ENCODE measurements at places on chromosomes 13 and 19.
A peak's percentile ranks its signal among the peaks of the same experiment; 100 is the strongest.

GRCh38 chr13:113783200-113783881, 24.3 kb downstream of the TMEM255B start:
- no peak for DNase-seq

GRCh38 chr19:3752492-3752891, 9.0 kb downstream of the APBA3 start:
- DNase-seq = no peak

DNA sequence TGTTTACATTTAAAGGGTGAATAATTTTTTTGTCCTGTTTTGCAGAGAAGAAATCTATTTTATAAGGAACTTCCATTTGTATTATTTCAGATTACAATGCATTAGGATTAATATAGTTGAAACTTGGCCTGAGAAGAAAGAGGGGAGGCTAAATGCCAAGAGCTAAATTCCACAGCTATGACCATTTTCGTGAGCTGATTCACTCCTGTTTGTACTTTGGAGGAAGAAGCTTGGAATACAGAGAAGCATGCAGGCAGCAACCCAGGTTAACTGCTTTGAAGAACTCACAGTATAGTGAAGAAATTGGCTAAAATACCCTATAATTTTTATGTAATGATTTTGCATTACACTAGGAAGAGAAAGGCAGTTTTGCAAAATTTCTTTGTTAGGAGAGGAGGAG, 309.4 kb upstream of the KLF12 start:
- peak; percentile 5 for DNase-seq

DNA sequence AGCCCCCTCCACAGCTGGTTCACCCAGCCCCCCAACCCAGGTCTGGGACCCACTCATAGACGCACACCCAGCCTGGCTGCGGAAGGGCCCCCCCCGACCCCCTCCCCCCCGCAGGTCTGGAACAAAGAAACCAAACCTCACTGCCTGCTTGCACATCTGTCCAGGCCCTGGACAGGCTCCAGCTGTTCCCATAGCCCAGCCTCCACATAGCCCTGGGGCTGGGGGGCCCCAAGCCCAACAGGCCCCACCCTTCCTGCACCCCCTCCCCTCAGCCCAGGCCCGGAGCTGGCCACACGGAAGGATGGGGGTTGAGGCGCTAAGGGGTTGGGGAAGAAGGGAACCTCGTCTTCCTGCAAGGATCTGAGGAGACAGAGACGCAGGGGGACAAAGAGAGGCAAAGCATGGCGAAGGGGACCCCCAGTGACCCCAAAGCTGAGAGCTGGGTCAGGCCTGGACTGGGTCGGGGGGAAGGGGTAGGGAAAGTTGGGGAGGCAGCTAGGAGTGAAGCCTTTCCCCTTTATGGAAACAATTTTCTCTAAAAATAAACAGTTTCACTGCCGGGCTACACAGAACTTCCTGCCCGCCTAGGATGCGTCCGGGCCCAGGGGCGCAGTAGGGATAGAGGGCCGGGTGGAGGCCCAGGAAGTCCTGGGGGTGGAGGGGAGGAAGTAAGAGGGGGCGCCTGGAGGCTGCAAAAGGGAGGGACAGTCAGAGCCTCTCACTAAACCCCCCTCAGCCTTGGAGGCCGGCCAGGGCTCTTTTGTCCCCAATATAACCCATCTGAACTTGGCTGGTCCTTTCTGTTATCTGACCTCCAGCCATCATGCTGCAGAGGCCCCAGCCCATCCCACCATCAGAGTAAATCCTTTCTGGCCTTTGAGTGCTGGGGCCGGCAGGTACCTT, 2.4 kb downstream of the KANK2 start:
- no peak for DNase-seq

GRCh38 chr13:46925486-46925885, 28.6 kb upstream of the HTR2A start:
- no peak for DNase-seq

GRCh38 chr13:95226932-95227695, 74.1 kb downstream of the ABCC4 start:
- no peak for DNase-seq

- DNase-seq = peak; percentile 28
These were observed 276.4 kb downstream of the KLF5 start for GRCh38 chr13:73335210-73335609.

DNA sequence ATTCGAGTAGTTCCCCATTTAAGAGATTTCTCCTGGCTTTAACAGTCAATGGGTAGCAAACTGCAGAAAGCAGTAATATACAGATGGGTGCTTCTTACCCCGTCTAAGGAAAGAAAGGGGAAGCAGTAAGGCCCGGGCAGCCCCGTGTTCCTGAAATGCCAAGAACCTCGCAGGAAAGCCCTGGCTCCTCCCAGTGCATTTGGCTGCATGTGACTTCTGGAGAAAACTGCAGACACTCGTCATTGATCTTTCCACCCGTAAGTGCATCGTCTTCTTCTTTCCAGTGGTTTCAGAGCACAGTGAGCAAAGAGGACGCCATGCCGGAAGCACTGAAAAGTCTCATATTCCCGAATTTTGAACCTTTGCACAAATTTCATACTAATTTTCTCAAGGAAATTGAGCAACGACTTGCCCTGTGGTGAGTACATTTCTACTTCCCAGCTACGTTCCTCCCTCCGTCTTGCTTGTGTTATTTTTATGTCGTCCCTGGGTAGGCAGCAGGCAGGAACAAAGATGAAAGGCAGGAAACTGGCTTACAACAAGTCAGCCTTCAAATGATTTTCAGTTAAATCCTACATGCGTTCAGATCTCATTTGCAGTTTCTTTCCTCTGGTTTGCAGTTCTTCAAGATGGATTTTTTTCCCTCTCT, 165.2 kb downstream of the STK24 start:
- DNase-seq = no peak

- no peak for DNase-seq
These were observed 5.8 kb downstream of the ZNF175 start for GRCh38 chr19:51576850-51577249.

GRCh38 chr19:52198678-52199077, 8.8 kb downstream of the PPP2R1A start:
- DNase-seq = no peak

DNA sequence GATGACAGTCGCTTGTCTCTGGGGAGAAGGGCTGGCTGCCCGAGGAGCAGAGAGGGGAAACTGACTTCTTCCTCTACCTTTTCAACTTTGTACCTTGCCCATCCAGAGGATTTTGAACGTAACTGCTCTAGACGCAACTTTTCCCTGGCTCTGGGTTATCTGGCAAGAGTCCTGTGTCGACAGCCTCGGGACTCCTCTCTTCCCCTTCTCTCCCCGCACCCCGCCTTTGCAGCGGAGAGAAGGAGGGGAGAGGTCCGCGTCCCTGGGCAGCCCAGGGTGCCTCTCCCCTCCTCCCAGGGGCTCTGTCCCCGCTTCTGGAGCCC, 574 bp downstream of the SH3GL1 start:
- DNase-seq = peak; percentile 35

DNA sequence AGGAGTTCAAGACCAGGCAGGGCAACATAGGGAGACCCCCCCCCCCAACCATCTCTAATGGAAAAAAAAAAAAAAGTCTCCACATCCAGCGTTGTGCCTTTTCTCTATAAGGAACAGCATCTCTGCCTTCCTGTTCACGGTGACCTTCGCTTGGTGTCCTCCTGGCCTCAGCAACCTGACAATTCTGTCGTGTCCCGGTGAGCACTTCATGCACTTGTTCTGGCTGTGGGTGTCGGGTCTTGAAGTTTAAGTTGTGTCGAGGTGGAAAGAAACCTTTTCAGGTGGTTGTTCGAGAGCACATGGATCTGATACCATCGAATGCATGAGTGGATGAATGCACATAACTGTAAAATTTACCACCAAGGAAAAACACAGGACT, 594 bp downstream of the ZNF559 start:
- no peak for DNase-seq

All from Daoy (cell line).